ENCODE measurements at places on chromosomes 7 and 10.

DNA sequence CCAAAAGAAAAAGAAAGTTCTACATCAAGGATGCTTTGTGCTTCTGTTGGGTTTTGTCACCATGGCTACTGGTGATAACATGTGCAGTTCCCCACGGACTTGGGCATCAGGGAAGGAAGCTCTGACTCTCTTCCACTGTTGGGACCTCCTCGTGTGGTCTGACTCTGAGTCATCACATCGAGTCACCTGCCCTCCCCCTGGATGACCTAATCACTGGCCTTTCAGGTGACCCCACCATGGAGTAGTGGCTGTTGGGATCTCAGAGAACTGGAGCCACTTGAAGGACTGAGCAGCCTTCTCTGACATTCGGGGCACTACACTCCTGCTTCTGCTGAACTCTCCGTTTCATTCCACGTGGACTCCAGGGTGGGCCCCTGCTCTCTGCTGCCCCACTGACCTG, 60.8 kb upstream of the DOCK1 start:
- DNase-seq: no peak

GRCh38 chr10:7667262-7668141, 736 bp upstream of the ITIH5 start:
- DNase-seq: no peak

- no peak for DNase-seq
These were observed 155.3 kb downstream of the SFMBT2 start for GRCh38 chr10:7255517-7255916.

DNA sequence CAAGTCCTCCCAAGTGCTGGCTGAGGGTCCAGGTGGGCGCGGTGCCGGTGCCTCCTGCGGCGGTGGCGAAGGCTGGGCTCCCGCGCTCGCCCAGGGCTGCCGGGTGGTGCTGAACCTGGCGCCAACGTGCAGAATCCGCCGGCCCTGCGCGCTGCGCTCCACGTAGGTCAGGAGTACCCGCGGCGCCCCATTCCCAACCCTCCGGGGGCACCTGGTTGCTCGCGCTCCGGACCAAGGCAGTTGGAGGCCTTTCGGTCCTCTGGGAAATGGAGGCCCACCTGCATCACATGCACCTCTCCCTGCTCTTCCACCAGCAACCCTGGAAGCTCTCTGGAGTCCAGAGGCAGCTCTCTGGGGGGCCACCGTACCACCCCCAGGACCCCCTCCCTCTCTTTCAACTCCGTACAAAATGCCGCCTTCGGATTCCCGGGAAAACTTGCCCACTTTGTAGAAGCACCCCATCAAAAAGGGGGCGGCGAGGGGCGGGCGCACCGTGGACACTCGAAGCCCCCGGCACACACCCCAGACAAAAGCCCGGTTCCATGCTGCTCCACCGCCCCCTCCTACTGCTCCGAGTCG, 745 bp downstream of the SLC16A9 start:
- DNase-seq: no peak

DNA sequence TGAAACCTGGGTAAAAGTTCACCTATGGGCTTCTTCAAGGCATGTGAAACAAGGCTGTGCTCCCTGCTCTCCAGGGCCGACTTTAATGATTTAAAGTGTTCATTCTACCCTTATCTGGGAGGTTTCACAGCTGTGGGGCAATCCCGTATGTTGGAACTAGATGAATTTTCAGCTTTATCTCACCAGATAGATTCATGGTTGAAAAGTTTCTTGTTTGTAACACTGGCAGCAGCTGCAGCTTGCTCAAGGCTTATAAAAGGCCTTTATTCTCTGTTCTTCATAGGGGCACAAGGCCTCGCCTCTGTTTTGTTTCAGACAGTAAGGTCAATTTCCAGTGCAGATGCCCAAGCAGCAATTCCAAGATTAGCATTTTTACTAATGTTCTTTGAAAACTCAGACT, 70.4 kb upstream of the DNAJB12 start:
- no peak for DNase-seq

DNA sequence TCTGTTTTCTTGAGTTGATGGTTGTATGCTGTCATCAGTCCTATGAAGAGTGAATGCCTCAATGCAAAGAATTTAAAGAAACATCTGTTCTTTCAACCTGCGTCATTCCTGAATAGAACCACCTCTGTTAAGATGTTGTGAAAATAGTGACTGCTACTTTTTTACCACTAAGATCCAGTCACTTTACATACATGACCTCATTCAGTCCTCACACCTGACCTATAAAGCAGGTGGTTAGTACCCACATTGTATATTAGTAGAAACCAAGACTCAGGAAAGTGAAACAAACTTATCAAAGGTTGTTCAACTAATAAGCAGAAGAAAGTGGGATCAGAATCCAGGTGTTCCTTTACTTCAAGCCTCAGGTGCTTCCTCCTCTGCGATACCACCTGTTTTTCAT, 64.8 kb downstream of the ITGB8 start:
- DNase-seq: no peak

DNA sequence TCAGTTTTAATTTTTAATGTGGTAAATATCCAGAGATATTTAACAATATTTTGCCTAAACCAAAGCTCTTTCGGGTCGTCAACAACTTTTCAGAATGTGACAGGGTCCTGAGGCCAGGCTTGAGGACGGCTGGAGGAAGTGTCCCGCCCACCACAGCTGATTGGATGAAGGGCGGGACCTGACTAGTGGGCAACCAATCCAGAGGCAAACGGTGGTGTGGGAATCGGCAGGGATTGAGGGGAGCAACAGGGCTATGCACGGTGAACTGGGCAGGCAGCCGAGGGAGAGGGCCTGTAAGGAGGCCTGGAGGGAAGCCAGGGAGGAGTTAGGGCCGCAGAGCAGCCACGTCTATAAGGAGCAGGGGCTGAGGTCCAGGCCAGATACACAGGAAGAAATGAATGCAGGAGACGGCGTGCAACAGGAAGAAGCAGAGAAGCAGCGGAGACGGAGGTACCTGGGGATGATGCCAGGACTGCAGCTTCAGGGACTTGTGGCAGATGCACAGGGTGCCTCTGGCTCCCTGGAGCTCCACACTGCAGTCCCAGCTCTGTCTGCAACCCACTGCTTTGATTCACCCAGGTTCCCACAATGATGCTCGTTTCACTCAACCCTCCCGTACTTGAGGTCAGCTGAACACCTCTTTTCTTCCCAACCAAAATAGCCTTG, 46.1 kb upstream of the ZMIZ1 start:
- DNase-seq: no peak

DNA sequence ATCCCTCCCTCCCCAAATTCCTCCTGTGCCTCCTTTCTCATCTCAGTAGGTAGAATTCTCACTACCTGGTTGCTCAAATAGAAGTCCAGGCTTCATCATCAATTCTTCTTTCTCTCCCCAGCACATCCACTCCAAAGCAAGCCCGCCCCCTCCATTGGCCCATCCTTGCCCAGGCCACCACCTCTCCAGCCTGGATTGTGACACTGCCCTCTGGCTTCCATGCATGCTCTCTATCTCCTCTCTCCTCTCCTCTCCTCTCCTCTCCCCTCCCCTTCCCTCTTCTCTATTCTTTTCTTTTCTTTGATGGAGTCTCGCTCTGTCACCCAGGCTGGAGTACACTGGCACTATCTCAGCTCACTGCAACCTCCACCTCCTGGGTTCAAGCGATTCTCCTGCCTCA, 144.9 kb downstream of the UBE2H start:
- no peak for DNase-seq

GRCh38 chr10:126066456-126066855, 170.1 kb downstream of the FANK1 start:
- no peak for DNase-seq

DNA sequence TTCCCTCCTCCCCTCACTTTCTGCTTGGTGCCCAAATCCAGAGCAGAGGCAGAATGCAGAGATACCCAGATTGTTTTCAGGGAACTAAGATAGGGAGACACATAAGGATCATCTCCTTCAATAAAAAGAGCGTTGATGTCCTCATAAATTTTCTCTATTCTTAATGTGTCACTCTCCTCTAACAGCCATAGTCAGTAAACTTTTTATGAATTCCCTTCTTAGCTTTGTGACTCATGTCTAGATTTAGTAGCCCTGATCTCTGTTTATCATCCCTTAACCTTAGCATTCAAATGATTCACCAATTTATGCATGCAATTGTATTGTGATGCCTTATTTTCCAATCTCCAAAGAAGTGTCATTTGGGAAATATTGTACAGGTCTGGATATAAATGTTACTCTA, 995.5 kb upstream of the C7orf33 start:
- DNase-seq: no peak

DNA sequence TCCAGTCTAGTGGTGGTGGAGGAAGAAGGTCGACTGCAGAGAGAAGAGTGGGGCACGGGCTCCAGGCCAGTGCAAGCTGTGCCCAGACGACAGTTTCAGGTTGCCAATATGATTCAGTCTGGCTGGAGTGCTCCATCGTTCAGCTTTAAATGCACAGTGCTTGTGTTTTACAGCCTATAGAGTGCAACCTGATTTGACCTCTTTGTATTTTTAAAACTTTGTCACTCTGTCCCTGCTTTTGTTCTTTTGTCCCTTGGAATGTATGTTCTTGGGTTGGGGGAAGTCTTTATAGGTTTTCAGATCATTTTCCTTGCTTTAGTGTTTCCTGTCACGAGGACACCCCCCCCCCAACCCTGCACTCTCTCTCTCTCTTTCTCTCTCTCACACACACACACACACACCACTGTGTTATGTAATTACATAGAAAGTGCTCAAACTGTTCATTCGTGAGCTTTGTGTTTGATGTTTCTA, 198.0 kb downstream of the CAMK1D start:
- DNase-seq: no peak

- DNase-seq: no peak
These were observed 97.7 kb upstream of the EFCAB10 start for GRCh38 chr7:105678811-105679495.

DNA sequence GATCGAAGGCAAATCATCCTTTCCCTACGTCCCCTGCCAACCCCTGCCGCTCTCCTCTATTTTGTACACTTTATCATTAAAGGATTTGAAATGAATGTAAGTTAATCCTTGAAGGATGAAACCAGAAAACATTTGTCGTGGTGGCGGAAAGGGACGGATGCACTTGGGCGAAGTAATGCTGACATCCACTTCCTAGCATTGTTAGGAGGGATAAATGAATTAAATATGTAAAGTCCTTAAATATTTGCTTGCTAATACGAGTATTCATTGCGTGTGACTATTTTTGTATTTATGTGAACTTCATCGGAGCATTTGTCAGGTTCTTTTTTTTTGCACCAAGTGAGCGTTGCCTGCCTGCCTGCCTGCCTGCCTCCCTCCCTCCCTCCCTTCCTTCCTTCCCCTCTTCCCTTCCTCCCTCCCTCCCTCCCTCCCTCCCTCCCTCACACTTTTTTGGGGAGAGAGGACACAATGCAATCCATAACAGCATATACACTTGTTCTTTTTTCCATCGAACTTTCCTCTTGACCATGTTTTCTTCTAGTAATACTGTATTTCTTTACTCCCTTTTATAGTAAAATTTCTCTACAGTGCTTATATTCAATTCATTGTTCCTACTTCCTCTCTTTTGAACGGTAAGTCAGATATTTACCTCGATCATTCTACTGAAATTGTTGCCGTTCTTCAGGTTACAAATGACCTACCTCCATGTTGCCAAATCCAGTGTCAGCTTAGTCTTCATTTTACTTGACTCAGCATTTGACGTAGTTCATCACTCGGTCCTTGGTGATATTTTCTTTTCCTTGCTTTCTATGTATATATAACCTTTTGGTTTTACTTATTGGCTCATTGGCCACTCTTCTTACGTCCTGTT, 831 bp downstream of the CCDC7 start:
- DNase-seq: no peak

- no peak for DNase-seq
These were observed 3.4 kb upstream of the ARHGAP22 start for GRCh38 chr10:48608279-48608681.

DNA sequence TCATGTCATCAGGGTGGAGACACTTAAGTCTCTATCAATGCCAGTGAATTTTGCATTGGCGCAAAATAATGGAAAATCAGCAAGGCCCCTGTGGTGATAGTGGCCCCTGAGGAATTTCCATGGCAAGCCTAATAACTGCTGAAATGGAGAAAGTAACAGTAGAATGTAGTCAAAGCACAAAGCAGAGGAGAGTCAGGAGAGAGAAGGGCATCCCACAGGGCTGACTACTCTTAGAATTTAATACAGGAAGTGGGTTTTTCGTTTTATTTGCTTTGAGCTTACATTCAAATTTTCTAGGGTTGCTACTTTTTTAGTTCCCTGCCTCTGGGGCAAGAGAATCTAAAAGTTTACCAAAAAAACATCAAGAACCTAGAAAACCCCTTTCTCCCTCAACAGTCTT, 39.0 kb downstream of the BZW2 start:
- DNase-seq: no peak

DNA sequence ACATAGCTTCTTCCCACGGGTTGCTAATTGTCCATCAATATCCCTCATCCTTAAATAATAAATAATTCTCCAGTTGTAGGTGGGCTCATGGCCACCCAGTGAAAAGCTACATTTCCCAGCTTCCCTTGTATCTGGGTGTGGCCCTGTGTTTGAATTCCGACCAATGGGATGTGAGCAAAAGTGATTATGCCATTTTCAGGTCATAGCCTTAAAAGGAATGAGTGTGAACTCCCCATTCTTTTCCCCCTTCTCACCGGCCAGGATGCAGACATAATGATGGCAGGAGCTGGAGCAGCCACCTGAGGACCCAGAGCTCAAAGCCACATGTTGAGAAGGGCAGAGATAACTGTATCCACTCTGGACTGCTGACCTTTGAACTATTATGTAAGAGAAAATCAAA, 30.3 kb upstream of the CALU start:
- DNase-seq: no peak

GRCh38 chr7:45479781-45480180, 94.4 kb upstream of the ADCY1 start:
- no peak for DNase-seq

GRCh38 chr10:3961082-3961481, 176.1 kb upstream of the KLF6 start:
- no peak for DNase-seq

- no peak for DNase-seq
These were observed 5.7 kb downstream of the PDK4 start for GRCh38 chr7:95590387-95591248.

DNA sequence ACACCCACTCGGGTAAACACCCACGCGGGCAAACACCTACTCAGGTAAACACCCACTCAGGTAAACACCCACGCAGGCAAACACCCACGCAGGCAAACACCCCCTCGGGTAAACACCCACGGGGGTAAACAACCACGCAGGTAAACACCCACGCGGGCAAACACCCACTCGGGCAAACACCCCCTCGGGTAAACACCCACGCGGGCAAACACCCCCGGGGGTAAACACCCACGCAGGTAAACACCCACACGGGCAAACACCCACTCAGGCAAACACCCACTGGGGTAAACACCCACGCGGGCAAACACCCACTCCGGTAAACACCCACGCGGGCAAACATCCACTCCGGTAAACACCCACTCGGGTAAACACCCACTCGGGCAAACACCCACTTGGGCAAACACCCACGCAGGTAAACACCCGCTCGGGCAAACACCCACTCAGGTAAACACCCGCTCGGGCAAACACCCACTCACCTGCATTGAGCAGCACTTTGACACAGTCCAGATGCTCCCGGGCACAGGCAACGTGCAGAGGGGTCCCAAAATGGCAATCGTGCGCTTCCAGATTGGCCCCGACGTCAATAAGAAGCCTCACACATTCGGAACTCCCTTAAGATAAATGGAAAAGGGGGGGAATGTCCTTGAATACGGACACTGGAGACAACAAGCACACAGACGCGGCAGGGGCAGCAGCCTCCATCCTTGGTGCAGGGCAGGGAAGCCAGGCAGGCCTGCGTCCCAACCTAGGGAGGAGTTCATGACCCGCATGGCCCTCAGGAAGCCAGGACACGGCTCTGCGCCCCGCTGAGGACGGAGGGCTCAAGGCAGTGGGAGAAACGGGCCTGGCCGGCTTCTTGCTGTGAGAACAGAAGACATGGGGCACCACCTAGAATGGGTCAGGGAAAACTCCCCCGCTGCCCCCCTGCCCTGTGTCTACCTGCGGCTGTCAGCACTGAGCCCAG, 17.6 kb downstream of the ASB13 start:
- no peak for DNase-seq
